NT2/D1 (cell line): ENCODE measurements at places on chromosomes 5 and 9.

GRCh38 chr5:16504571-16504970, 39.0 kb upstream of the ZNF622 start:
- no peak for DNase-seq

DNA sequence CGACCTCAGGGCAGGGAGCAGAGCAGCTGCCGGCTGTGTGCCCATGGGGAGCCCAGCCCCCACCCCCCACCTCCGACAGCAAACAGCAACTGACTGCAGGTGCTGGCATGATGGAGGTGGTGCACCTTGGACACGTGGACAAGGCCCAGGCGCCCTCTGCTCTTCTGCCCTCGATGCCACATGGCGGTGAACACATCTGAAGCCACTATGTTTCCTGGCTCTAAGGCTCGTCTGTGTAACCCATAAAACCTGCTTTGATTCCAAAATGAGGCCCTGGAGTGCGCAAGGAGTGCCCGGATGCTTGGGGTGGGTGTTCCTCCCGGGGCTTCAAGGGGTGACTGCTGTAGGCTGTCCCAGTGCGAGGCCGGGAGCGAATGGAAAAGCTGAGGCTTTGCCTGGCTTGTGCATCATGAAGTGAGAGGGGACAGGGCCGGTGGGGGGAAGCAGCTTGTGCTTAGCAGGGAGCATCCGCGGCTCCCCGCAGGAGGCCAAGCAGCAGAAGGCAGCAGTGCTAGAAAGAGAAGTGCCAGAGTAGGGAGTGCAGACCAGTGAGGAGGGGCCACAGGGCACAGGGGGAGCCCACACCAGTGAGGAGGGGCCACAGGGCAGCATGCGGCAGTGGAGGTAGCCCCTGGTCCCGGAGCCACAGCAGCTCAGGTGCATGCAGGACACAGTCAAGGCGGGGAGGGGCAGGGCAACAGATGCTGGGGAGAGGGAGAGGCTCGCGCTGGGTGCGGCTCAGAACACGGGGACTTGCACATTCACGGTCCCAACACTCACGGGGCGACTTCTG, 30.0 kb downstream of the NKD2 start:
- DNase-seq: no peak

DNA sequence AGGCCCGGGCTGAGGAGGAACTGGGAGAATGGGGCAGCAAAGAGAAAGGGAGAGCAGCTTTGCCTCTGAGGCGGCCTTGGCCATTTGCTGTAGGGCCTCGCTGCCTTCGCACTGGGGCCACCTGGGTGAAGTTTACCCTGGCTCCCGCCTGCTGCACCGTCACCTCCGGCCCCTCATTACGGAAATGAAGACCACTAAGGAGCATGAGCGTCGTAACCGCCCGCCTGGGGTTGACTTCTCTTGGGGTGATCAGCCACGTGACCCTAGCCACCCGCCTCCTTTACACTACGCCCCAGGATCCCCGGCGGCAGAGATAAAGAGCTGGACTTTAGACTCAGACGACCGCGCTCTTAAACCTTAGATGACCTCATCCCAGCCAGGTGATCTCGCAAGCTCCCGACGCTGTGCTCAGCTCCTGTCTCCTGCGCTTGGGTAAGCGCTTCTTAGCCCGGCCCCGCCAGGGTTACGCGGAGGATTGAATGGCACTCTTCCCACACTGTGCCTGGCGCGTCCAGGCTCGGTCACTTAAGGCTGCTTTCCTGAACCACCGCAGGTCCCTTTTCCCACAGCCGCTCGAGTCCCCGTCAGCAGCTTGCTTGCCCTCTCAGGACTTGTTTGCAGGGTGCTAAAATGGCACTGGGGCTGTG, 107.9 kb upstream of the LARP1 start:
- no peak for DNase-seq

DNA sequence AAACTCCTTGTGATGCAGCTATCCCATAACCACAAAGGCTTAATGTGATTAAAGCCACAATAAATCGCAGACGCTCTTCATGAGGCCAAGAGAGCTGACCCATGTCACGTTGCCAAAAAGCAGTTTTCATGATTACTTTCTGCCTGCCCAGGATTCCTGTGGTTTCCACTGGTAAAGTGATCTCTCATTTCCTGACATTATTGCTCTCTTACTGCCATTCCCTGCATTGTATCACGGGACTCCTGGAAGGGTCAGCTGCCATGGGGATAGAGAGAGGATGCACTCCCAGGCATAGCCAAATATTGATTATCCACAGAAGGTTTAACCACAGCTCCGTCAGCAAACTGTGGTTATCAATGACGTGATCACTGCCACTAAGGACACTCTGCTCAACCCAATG, 103.8 kb upstream of the SLC1A3 start:
- no peak for DNase-seq

DNA sequence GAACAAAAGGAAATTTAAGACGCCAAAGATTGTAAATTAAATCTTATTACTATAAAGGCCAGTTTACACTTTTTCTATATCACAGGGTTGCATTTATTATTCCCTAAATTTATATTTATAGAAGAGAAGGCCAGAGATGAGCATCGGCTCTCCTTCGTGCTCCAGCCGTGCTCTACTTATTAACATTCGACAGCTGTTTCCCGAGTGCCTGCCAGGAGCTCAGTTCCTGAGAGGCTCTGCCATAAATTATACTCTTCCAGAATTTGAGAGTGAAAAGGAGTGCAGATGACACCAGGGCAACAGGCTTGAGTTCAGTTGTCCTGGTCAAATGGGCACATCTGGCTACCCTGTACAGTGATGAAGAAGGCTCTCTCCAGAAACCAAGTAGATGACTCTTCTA, 70.1 kb downstream of the PCSK5 start:
- DNase-seq: no peak

DNA sequence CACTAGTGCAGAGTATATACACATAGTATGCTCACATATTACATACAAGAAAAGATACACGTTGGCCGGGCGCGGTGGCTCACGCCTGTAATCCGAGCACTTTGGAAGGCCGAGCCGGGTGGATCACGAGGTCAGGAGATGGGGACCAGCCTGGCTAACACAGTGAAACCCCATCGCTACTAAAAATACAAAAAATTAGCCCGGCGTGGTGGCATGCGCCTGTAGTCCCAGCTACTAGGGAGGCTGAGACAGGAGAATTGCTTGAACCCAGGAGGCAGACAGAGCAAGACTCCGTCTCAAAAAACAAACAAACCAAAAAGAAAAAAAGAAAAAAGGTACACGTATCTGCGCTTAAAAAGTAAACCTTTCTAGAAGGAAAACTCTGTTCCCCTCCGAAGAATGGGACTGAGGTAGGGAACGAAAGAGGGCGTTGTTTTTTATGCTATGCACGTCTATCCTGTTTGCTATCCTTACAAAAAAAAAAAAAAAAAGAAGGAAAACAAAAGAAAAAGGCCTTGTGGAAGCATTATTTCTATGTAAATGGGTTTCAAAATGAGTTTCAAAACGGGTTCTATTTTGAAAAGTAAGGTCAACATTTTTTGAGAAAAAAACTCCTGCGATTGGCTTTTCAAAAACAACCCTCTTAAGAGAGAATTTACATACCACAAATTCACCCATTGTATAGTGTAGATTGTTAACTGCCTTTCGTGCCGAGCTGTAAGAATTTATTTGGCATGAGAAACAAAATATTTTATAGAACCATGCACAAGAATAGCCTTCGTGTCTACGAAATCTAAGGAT, 1.2 kb downstream of the AK3 start:
- no peak for DNase-seq

DNA sequence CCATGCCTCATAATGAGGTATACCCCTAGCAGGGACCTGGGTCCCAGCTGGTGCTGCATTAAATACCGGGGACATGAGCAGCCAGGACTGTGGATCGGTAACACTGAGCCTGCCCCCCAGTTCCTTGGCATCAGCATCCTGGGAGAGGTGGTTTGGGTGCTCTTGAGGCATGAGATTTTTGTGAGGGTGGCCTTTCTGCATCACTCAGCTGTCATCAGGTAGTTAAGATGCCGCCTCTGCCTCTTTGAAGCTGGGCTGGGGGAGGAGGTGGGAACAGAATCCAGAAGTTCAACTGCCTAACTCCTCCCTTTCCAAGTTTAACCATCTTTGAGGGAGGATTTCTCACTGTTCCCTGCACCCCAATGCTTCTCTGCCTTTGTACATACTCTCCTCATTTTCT, 112.7 kb downstream of the PDZD2 start:
- DNase-seq: no peak

DNA sequence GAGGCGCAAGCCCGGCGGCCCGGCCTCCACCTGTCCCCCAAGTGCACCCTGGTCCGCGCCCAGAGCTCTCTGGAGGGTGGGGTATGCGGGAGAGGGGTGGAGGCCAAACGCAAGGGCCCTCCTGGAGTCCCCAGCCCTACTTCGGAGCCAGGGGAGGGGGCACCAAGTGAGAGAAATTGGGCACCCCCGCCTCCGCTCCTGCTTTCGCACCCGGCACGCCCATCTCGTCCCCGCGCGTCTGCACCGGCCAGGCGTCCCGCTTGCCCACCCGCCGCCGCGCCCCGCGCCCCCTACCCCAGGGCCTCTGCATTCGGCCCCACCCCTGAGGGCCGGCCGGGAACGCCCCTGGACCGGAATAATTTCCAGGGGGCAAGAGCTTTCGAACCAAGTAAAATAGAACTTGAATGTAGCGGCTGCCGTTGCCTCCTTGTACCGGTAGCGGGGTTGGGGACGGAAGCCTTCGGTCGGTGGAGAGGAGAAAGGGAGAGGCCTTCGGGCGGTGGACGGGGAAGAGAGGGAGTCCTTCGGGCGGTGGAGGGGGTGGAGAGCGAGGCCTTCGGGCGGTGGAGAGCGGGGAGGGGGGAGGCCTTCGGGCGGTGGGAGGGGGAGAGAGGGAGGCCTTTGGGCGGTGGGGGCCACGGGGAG, 694 bp upstream of the PHPT1 start:
- DNase-seq: peak; percentile 52

GRCh38 chr9:83019246-83019645, 43.7 kb downstream of the RASEF start:
- no peak for DNase-seq

DNA sequence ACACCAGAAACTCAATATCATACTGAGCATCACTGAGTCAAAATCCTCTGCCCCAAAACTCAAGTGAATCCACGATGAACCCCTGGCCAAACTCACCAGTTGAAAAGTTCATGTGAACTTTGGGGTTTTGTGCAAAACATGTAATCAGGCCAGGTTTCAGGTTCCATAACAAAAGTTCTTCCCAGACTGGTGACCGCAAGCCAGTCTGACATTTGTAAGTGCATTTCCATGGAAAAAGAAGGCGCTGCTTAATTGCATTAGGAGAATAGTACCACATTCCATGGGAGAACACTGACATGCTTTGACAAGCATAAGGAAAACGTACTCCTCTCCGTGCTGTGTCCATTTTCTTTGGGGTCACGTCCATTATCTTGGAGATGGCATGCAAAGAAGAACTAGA, 567.0 kb downstream of the BNC2 start:
- no peak for DNase-seq

GRCh38 chr9:121945849-121946248, 147.3 kb downstream of the TTLL11 start:
- no peak for DNase-seq

DNA sequence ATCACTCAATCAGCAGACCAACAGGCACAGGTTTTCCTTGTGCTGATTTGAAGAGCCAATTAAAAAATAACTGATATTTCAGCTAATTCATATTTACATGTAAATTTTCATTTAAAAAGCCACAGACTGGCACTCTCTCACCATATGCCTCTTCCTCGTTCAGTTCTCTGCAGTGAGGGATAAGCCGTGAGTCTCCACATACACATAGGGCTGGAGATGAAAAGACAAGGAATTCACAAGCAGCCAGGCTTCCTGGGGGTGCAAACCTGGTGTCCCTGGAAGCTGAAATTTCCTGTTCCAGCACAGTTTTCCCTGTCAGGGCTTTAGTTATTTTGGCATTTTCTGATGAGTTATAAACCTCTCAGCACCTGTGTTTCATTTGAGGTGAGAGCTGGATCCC, 323.9 kb upstream of the PANK3 start:
- DNase-seq: no peak

- no peak for DNase-seq
Measured at GRCh38 chr9:100445161-100445902, 18.4 kb downstream of the MSANTD3 start.

DNA sequence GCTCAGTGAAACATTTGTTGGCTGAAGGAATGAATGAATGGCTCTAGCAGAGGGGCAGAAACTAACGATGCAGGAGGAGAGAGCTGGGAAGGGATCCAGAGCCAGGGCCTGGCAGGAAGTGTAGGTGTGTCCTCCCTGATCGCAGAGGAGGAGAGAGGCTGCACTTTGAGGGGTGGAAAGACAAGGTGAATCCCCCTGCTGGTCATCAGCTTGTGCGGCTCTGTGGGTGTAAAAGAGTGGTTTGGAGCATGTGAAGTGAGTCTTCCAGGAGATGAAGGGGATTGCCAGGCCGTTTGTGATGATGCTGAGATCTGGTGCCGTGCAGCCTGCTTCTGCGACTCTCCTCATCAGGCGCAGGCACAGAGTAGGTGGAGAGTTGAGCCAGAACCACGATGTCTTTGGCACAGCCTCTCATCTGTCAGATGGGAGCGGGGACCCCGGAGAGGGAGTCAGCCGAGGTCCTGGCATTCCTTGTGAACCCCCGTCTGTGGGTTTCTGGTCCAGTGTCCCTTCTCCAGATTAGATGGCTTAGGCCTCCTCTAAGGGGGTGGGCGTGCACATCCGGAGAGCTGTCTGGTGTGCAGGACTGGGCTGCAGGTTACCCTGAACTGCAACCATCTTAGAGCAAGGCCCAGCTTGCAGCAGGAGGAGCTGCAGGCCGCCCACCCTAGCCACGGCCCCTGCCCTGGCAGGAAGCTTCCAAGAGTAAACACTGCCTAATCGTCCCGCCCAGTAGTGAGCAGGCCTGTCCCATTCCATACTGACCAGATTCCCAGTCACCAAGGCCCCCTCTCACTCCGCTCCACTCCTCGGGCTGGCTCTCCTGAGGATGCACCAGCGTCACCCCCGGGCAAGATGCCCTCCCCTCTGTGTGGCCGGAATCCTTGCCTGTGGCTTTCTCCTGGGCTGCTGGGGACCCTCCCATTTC, at the start of gene ADAMTS13:
Gene ADAMTS13 (plus strand): TSS at position 753 of the 928 bp plus-strand sequence. CDS start 77 bp downstream, at position 830.
- no peak for DNase-seq

DNA sequence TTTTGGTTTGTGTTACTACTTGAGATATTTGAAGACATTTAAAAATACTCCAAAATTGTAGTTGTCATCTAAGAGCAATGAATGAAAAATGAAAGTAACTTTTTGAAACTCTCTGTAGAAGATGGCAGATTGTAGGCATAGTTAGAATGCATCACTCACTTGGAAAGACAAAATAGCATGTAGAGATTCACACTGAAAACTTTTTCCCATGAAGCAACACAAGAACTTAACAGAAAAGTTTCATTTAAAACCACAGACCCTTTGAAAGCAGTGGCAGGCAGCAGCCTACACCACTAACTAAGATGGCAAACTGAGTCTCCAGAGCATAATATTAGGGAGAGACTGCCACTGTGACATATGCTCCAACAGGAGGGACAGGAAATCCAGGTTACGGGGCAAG, 18.9 kb upstream of the FAM174A start:
- no peak for DNase-seq

DNA sequence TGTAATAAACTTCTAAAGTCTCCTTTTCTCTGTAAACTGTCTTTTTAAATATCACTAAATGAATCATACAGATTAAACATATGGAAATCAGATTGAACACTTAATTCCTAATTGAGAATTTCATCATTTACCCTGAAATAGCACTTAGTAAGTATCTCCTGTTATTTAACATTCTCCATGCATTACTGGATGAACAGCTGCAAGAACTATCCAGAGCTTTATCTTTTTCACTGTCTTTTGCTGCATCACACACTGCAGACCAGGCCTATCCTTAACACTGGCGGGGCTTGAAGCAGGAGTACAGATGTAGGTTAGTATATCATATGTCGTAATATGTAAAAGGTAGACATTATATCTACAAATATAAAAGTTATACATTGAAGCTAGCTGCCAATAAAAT, 108.7 kb upstream of the EFNA5 start:
- DNase-seq: no peak

- DNase-seq: peak; percentile 25
Measured at GRCh38 chr5:150789943-150790611, 11.5 kb downstream of the SMIM3 start.
